Activated T-helper 1 cell treated with anti-CD3 and anti-CD28 coated beads, Interleukin-2, amount 50 U/mL, for 16 hours (primary cell): ENCODE measurements at places on chromosomes 6 and 20.

DNA sequence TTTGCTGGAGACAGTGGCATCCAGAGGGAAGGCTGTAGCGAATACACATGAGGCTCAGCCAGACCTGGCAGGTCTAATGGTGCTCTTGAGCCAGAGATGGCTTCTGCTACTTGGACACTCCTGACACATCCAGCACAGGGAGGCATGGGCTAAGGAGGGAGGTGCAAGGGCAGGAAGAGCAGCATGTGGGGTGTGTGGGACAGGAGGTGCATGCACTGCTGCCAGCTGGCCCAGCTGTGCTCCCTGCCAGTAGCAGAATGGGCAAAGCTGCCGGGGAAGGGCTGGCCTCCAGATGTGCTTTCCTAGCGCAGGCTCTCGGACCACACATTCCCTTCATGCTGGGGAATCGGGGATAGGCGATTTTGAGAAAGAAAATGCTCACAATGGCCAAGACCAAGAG lies 309.2 kb downstream of the CDC5L start:
- no peak for DNase-seq

- no peak for DNase-seq
These were observed 175.3 kb upstream of the CST7 start for GRCh38 chr20:24773751-24774201.

DNA sequence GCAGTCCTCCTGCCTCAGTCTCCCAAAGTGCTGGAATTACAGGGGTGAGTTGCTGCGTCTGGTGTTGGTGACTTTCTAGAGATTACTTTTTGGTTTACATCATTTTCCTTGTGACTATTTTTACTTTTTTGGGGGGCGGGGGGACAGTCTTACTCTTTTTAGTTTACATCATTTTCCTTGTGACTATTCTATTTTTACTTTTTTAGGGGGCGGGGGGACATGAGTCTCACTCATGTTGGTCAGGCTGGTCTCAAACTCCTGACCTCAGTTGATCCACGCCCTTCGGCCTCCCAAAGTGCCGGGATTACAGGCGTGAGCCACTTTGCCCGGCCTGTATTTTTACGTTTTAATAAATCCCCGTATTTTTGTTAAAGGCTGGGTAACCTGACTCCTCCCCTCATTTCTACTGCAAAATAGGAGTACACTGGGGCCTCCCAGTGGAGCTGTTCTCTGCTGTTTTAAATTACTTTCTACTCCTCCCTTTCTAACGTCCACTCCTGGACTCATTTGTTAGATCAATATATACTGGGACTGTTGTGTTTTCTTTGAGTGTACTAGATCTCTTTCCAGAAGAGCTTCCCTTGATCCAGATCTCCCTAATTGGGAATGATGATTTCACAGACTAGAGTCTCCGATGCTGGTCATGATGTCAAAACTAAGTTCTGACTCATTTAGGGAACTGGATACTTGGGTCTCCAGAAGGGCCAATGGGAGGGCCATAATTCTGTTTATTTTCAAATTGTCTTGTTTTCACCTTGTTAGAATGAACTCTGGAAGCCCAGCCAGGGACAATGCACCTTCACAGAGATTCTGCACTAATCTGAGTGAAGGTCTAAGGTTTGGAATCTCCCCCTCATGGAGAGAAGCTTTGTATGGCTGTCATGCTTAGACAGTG lies 9.2 kb downstream of the HSPA1B start:
- DNase-seq: no peak

- DNase-seq: no peak
These were observed 31.8 kb downstream of the PSMF1 start for GRCh38 chr20:1150218-1150617.

GRCh38 chr20:25453035-25453810 lies 45.8 kb downstream of the GINS1 start:
- DNase-seq: no peak

GRCh38 chr6:12343122-12343439 lies 52.9 kb downstream of the EDN1 start:
- DNase-seq: no peak

DNA sequence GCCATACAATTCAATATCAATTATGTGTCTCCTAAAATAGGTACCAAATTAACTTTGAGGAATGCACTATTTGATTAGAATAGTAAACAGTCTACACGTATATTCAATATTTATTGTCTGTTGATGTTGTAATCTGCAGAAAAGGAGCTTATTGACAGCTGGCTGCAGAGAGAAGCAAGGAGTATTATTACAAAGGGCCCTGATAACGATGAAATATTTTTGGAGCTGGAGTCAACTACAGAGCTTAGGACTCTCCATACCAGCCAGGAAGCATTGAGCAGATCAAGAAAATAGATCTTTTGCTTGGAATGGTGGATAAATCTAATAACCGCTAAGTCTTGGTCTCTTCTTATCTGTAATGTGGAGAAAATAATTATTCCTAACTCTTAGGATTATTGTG lies 25.5 kb downstream of the ABRACL start:
- DNase-seq: no peak

DNA sequence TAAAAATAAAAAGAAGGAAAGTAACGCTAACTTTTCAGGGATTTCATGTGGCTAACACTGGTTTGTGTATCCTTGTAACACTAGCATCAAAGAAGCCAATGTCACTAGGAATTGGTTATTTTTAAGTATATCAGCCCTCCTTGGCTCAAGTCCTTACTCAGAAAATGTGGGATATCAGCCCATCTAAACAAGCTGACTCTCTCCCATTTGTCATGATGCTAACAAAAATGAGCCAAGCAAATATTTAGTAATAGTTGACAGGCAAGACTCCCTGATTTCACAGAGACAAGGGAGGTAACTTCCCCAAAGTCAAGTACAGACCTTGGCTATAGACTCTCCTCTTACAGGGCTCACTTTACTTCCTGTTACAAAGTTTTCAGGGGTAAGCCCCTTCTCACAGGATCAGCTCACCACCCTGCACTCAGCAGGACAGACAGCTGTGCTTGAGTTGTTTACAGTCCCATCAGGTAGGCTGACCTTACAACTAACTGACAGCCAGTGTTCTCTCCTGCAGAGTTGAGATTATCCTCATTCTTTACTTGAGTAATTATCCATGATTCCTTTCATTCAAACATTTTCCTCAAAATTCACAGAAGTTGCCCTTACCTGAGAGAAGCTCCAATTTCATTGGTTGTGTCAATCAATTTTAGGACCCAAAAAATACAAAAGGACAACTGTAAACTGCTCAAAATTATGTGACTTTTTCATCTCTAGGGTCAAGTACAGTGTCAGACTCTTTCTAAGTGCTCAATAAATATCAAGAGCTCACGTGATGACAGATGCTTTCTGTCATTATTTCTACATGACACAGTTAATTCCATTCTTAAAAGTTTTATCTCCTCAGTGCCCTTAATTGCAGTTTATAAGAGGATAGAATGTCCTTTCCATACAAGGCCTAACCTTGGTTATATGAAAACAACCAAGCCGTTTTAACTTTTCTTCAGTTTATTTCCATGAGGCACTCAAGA lies 38.1 kb upstream of the BMP5 start:
- DNase-seq: no peak

GRCh38 chr6:34638834-34639736 lies 57.5 kb downstream of the ILRUN start:
- no peak for DNase-seq

DNA sequence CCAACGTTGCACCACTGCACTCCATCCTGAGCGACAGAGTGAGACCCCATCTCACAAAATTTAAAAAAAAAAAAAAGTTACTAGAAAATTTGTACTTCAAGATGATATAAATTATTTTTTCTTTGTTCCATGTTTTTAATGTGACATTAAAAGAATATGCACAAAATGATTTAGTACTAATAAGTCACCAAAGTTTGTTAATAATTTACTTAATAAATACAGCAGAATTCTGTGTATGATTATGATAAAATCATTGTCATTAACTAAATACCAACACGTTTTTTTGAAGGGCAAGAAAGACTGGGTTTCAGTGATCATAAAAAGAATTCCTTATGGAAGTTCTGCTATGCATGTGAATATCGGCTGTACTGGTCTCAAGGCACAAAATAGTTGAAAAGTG lies 28.1 kb downstream of the GOPC start:
- DNase-seq: no peak

- DNase-seq: no peak
These were observed 308.3 kb downstream of the LAMA2 start for GRCh38 chr6:129191235-129191634.

GRCh38 chr20:63847237-63848002 lies 13.9 kb upstream of the ABHD16B start:
- no peak for DNase-seq

DNA sequence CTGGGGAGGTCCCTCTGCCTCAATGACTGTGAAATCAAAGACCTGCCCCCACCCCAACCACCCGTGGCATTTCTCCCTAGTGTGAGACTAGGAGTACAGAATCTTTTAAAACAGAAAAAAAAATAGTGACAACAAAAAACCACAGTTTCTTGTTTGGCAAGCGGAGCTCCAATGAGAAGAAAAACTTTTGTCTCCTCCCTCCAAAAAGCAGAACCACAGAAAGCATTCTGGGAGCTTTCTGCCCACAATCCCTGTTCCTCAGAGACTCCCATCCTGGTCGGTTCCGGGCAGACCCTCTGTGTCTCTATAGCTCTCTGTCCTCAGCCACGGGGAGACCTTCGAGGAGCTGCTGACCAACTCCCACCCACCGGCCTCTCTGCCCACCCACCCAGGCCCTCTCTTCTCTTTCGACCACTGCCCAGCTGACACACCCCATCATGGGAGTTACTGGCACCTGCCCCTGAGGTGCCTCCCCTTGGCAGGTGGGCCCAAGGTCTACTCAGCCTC lies 4.9 kb downstream of the PREX1 start:
- no peak for DNase-seq

DNA sequence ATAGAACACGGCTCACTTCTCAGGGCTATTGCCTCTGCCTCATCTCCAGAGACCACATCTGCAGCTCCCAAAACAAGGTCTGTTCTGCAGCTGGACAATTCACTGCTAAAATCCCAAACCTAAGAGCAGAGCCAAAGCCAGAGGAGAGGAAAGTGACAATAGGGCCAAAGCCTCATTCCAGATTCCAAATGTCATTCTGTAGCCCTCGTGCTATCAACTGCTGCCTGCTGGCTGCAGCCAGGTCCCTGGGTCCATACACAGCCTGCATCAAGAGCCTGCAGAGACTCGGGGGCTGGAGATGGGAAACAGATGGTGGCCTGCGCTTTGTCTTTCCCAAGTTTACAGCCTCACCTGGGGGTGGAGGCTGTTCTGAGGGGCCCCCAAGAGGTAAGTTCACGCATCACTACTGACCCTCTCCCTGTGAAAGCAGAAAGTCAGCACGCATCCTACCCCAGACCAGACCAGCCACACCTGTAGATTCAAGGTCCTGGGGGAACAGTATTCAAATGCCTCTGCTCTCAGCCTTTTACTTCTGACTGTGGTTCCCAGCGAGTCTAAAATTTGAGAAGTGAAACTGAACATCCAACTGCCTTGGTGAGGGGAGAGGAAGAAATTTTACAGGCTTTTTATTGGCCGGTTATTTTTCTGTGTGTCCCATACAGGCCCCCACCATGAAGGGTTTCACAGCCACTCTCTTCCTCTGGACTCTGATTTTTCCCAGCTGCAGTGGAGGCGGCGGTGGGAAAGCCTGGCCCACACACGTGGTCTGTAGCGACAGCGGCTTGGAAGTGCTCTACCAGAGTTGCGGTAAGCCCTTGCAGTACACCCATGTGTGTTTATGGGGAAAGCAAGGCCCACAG lies at the start of gene LY86:
TSS of gene LY86 (plus strand) at position 657 of the 860 bp plus-strand sequence. CDS start at position 672, 15 bp downstream.
- DNase-seq: no peak

DNA sequence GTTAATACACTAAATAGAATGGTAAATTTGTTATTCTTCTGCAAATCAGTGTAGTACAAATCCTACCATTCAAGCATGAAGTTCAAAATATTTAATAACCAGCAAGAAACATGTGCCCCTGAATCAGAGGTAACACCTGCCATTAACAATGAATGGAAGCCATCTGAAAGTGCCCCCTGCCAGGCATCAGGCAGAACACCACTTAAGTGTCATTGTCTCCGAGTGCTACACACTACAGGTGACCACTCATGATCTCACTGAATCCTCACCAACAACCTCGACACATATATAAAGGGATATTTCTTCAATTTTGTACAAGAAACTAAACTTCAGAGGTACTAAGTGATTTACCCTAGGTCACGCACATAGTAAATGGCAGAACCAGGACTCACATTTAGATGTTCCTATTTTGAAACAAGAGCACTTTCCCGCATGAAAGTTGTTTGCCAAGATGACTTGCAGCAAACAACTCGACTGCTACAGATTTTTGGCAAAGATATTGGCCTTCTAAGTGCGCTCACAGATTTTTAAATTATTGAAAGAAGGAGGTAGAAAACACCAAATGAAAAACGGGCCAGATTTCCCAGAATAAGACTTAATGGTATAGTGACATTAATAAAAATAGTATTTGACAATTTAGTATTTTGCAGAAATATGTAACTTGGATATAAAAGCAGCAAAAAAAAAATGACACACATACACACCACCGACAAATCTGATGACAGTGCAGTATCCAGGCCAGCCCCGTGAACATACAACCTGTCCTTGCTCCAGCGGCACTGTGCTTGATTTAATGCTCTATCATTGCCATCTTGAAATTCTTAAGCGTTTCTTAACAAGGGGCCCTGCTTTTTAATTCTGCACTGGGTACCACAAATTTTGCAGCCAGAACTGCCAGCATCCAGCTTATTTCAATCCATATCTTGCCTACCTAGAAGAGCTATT lies 274.5 kb downstream of the ALDH8A1 start:
- no peak for DNase-seq

- peak; percentile 62 for DNase-seq
These were observed 620 bp downstream of the HIVEP1 start for GRCh38 chr6:12012558-12013306.

- no peak for DNase-seq
These were observed 42.6 kb upstream of the HDGFL1 start for GRCh38 chr6:22526736-22527135.

DNA sequence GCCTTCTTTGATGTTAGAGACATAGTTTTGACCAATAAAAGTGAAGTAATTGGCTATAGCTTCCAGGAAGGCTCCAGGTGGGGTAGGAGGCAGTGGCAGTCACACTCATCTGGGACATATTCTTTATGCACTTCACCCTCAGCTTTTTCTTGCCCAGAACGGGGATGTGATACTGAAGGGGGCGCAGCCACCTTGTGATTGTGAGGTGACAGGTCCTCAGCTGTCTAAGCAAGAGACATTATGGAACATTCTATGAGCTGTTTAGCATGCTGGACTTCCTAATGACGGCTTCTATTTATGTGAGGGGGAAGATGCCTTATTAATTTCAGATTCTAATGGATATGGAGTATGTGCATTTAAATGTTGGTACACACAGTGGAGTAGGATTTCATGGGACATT lies 151.3 kb upstream of the ZFP64 start:
- no peak for DNase-seq

DNA sequence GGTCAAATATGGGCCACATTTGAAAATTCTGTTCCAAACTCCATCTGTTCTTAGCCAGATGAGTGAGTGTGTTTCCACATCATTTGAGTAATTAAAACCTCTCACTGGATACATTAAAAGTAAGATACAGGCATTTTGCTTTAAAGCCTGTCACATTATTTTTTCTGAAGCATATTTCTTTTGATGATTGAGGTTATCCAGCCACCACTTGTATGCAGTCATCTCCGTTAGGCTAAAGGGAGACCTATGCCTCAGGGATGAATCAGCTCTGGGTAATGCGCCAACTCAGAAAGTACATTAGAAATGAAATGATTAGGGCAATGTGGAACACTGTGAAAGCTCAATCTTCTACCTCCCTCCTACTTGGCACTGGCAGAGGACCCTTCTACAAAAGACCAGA lies 90.7 kb downstream of the SNAP25 start:
- DNase-seq: no peak
